Stimulated activated CD8-positive, alpha-beta memory T cell treated with anti-CD3 and anti-CD28 coated beads, Interleukin-7, amount 100 ng/mL, for 1 hour (primary cell): ENCODE measurements at places on chromosomes 4 and X.

DNA sequence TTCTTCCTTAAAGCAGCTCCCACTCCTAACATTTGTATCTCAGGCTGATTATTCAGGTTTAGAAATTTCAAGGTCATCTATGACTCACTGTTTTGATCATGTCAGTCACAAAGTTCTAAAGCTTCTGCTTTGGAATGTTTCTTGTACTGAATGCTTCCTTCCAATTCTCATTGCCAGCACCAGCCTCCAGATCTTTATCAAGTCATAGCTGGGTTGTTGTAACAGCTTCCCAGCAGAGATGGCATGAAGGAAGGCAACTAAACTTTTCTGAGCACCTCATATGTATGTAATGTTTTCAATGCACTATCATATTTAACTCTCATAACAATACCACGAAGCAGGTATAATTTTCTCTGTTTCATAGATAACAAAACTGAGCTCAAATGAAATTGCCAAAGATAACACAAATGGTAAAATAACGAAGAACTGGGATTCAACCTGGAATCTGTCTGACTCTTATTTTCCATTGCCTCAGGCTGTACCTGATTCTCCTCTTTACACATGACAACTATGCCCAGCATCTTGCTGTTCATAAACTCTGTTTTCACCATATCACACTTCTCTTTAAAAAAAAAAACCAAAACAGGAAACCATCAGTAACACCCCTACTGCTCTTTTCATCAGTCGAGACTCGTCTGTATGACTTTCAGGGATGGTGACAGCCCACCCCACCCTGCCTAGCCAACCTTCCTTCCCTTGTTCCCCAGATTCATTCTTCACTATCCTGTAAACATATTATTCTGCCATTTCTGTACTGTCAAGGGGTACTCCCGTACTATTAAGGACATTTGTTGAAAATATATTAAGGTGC lies 13.4 kb downstream of the TRPC3 start:
- DNase-seq, result no peak

GRCh38 chr4:46386570-46386969 lies 3.4 kb downstream of the GABRA2 start:
- DNase-seq, result no peak

DNA sequence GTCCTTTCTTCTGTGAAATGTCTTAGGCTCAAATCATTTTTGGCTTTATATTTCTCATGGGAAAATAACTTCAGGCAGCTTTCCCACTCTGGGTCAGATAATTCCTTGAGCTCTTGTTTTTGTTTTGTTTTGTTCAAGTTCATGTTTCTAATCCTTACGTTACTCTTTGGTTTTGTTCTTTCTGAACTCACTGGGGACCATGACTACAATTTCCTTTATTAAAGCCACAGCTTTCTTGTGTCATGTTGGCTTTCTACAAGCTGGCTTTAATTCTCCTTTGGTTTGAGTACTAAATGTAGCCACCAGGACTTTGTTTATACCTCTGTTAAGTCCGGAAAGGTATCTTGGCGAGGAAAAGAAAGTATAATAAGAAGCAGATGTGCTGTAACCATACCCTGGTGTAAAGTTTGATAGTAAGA lies 30.8 kb upstream of the ANXA3 start:
- no peak for DNase-seq

DNA sequence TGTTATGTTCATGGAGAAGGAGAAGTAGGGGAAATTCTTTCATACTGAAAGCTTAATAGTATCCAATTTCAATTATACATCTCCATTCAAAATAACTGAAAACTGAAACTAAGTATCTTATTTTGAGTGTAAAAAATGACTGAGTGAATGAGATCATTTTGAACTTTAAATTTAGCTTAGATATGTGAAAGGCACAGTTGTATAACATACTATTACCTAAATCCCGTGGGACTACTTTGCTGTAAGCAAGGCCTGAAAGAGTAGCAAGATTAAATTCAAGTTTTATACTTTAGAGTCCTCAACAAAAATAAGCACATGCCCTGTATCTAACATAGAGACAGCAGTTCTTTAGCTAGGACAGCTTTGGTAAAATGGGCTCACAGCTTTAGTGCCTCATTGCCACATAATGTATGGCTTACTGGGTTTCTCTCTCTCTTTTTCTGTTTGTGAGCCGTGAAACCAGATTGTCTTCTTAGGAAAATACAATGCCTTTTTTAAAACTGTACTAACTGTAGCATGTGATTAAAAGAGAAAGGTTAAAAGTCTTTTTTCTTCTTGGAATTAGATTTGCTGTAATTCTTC lies 43.2 kb downstream of the GSTCD start:
- DNase-seq, result no peak

- no peak for DNase-seq
These were observed 155.8 kb downstream of the FAM47B start for GRCh38 chrX:35098419-35098818.

DNA sequence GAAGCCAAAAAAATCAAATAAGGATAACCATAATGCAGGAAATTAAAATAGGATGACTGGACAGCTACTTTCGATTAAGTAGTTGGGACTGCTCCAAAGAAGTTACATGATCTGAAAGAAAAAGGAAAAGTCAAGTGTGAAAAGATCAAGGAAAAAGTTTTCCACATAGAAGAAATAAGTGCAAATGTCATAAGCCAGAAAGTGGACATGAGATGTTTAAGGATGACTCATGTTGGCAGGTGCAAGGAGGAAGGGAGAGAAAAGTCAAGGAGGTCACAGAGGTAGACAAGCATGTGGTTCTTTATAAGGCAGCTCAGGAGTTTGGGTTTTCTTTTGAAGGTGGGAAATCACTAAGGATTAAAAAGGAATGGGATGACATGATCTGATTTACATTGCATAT lies 89.8 kb upstream of the GPRIN3 start:
- DNase-seq, result no peak

- no peak for DNase-seq
These were observed 24.1 kb downstream of the CCDC149 start for GRCh38 chr4:24888475-24889344.

DNA sequence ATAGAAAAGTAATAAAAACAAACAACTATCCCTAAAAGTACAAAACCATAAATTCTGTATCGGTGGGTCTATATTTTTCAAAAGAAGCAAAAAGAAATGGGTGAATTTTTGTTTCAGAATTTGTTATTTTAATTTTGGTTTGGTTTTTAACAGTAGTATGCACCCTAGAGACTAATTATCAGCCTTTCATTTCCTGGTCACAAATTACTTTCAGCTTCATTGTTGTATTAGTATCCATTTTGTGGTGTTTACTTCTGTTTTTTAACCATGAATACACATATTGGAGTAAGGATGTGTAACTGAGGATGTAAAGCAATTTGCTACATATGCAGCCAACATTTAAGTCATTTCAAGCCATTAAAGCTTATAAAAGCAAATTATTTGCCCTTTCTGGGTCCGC lies 97.8 kb downstream of the LUZP4 start:
- DNase-seq, result no peak

- no peak for DNase-seq
These were observed 22.0 kb downstream of the NDNF start for GRCh38 chr4:121050300-121050699.

- DNase-seq, result no peak
These were observed 800.2 kb upstream of the FTHL17 start for GRCh38 chrX:31872007-31872406.

DNA sequence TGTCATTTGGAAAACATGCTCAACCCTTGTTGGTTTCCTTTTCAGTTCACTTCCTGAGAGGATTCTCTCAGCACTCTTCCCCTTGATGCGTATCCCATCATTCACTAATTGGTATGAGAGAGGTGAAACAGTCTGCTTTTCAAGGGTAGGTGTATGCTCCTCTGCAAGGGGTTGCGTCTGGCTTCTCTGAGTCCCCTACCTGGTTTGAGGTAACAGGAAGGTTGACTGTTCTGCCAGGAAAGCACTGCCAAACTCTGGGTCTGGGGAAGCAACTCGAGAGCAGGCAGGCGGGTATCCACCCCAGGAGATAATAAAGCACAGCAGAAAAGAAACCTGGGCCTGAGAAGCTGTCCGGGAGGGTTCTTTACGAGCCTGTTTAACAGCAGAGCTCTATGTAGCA lies 101.2 kb downstream of the SHROOM4 start:
- DNase-seq, result no peak

DNA sequence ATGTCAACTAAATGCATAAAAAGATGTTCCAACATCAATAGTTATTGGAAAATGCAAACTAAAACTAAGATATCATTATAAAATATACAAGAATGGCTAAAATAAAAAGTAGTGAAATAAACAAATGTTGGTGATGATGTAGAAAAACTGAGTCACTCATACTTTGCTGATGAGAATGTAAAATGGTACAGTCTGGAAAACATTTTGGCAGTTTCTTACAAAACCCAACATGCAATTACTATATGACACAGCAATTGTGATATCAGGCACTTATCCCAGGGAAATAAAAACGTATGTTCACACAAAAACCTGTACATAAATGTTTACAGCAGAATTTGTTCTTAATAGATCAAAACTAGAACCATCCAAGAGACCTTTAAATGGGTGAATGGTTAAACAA lies 182.6 kb downstream of the RTL9 start:
- DNase-seq, result no peak

DNA sequence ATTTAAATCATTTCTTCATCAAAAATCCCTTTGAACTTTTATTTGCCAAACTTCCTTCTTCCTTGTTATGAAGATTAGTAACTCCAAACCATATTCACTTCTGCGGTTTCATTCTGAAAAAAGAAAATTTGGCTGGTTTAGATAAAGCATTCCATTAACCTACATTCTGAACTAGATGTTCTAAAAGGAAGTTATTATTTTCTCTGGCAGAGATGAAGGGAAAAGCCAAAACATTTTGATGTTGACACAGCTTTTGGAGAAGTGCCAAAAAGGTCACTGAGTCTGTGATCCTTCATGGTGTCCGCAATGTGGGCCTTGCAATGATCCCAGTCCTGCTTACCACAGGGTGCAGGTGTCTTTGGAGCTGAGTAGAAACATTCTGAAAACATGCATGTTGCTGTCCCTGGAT lies 36.0 kb downstream of the CXCL8 start:
- DNase-seq, result no peak

- no peak for DNase-seq
These were observed 412.7 kb upstream of the TENM3 start for GRCh38 chr4:181830404-181831035.

- no peak for DNase-seq
These were observed 183.6 kb upstream of the FTHL17 start for GRCh38 chrX:31255310-31256033.

DNA sequence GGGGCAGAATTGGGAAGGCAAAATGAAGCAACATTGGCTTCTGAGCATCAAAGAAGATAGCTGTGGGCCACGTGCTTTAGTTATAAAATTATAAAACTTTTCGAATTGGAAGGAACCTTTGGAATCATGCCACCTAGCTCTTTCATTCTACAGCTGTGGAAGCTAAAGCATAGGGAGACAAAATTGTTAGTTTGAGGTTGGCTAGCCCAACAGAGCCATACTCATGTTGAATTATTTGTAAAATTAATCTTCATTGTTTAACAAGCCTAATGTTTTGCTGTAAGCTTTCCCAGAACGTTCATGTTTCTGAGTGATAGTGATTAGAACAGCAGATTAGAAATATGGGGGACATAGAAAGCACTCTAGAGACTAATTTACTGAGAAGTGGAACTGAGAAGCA lies 35.9 kb downstream of the HHIP start:
- no peak for DNase-seq

DNA sequence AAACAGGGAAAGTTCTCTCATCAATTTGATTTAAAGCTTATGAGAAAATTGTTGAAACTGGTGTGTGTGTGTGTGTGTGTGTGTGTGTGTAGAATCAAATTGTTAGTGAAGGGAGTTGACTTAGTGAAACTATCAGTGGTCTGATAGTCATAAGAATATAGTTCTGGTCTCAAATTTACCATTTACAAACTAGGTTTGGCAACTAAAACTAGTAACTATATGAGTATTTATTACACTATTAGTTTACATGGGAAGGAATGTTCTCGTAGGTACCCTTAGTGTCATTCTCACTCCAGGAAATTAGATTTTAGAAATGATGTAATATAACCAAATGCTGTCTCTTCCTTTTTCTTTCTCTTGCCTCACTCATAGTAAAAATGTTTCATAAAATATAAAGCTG lies 11.9 kb downstream of the SULT1E1 start:
- DNase-seq, result no peak
